ENCODE measurements at places on chromosomes 6 and 20.

- no peak for DNase-seq
- no peak overlapping the region for H3K4me3 ChIP-seq
- H3K27me3 ChIP-seq, result no peaks in the 10 kb centered on the region
- H3K36me3 ChIP-seq, result no peaks in the 10 kb centered on the region
- no peak overlapping the region for H3K27ac ChIP-seq
- H3K4me1 ChIP-seq, result no peaks in the 10 kb centered on the region
These were observed 17.9 kb upstream of the RUNX2 start for GRCh38 chr6:45310118-45310788.

GRCh38 chr6:84055647-84056046 is 22.1 kb downstream of the MRAP2 start:
- DNase-seq, result no peak
- no peaks in the 10 kb centered on the region for H3K27me3 ChIP-seq
- peaks cover 40% of the 10 kb centered on the region for H3K4me1 ChIP-seq
- H3K27ac ChIP-seq, result no peak overlapping the region

- no peak overlapping the region for H3K4me3 ChIP-seq
- no peaks in the 10 kb centered on the region for H3K27me3 ChIP-seq
- DNase-seq, result peak; percentile 93
- H3K27ac ChIP-seq, result peak overlapping the region; percentile 95
These were observed 24.3 kb downstream of the EPB41L2 start for GRCh38 chr6:131038597-131039344.

DNA sequence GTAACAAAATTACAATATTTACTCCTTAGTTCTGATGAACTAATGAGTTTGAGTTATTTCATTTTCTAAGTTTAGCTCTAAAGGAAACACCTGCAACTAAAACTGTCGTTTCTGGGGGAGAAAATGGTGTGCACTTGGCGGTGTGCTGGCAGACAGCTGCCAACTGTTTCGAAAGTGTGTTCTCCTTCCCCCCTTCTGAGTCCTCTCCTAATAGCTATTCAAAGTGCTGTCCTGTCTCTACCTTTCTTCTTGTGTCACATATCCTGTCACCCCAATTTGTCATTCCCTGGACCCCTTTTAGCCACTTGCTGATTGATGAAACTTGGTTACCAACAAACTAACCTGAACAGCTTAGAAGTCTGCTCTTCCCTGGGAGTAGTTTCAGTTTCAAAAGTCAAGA is 4.9 kb upstream of the UBE2J1 start:
- H3K36me3 ChIP-seq, result no peaks in the 10 kb centered on the region
- no peaks in the 10 kb centered on the region for H3K27me3 ChIP-seq
- H3K4me1 ChIP-seq, result no peaks in the 10 kb centered on the region
- DNase-seq, result no peak

GRCh38 chr6:38625217-38625616 is 14.5 kb downstream of the BTBD9 start:
- no peak overlapping the region for H3K4me3 ChIP-seq
- DNase-seq, result no peak
- H3K36me3 ChIP-seq, result no peaks in the 10 kb centered on the region
- no peaks in the 10 kb centered on the region for H3K4me1 ChIP-seq
- H3K27me3 ChIP-seq, result no peaks in the 10 kb centered on the region
- no peak overlapping the region for H3K27ac ChIP-seq

All from muscle of leg (tissue), 16 donors.